ENCODE measurements at places on chromosomes 1 and 21. TPM values are rescaled to one million over a fixed set of nuclear protein-coding genes. Genes with fewer than 3 reads are reported as not detected.

The BRDT gene
- total RNA-seq, result not detected

The SLC22A15 gene
- 2.0 TPM for total RNA-seq

The KPRP gene
- total RNA-seq, result not detected

The SEC22B gene
- total RNA-seq, result 30.6 TPM

The CHI3L2 gene
- total RNA-seq, result 8.5 TPM

The TNNI3K gene
- total RNA-seq, result not detected

The AADACL3 gene
- total RNA-seq, result not detected

The PTPRU gene
- total RNA-seq, result 35.8 TPM

The IL19 gene
- not detected for total RNA-seq

The KCNJ6 gene
- 0.09 TPM for total RNA-seq

The KIF14 gene
- 0.23 TPM for total RNA-seq

The HS2ST1 gene
- total RNA-seq, result 19.1 TPM

The ABCG1 gene
- total RNA-seq, result 1.6 TPM

The CR1 gene
- not detected for total RNA-seq

The DAB1 gene
- 1.5 TPM for total RNA-seq

The SMIM34 gene
- 0.43 TPM for total RNA-seq

The ADAMTS4 gene
- 1.8 TPM for total RNA-seq

The FAM177B gene
- total RNA-seq, result not detected

The DNALI1 gene
- total RNA-seq, result 2.9 TPM

The GRIK3 gene
- not detected for total RNA-seq

The FAM167B gene
- 0.68 TPM for total RNA-seq

The TSTD1 gene
- total RNA-seq, result 37.9 TPM

The RPF1 gene
- total RNA-seq, result 25.9 TPM

The IVL gene
- total RNA-seq, result not detected

The SPRR5 gene
- total RNA-seq, result not detected

The PGLYRP4 gene
- not detected for total RNA-seq

The FCGR1A gene
- total RNA-seq, result not detected

The TMEM52 gene
- total RNA-seq, result 1.3 TPM

The HSD3B1 gene
- total RNA-seq, result not detected

The NBPF15 gene
- total RNA-seq, result 14.7 TPM

The OXCT2 gene
- 0.09 TPM for total RNA-seq

The TMPRSS15 gene
- total RNA-seq, result not detected

All from pericardium fibroblast (primary cell).